Fibroblast of the conjunctiva (primary cell): ENCODE measurements at places on chromosomes 5 and 9.

GRCh38 chr5:181087309-181087708 is 43.7 kb downstream of the OR2V1 start:
- DNase-seq, result no peak

GRCh38 chr9:130899051-130899748 is 2.6 kb upstream of the QRFP start:
- no peak for DNase-seq

DNA sequence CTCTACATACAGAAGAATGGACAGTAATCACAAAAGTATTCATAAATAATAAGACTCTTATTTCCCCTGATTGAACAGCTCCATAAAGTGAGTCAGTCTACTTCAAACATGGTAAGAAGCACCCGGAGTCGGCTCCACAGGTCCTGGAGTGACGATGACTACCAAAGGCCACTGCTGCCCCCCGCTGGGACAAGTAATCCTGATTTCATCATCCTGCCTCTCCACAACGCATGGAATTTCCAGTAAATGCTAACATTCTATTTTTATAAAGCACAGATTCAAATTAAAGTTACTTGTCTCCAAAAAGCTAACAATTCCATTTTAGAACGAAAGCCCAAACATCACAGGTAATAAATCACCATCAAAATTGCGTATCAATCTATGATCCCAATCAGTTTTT is 16.2 kb downstream of the ATPSCKMT start:
- DNase-seq, result peak; percentile 84

DNA sequence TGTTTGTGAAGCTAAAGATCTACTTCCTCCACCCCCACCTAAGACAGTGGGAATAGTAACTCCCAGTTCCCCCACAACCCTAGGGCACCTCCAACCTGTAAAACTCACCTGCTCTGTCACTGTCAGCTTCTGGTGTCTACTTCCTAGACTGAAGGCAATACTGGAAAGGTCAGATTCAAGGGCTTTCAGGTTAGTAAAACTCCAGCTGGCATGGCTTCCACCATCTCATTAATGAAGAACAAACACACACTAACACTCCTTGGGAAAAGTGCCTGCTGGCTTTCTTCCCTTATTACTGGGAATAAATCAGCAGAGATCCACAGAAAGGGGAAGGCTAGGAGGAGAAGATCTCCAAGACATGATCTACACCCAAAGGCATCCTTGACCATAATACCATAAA is 109.9 kb downstream of the TMEM174 start:
- DNase-seq, result no peak

DNA sequence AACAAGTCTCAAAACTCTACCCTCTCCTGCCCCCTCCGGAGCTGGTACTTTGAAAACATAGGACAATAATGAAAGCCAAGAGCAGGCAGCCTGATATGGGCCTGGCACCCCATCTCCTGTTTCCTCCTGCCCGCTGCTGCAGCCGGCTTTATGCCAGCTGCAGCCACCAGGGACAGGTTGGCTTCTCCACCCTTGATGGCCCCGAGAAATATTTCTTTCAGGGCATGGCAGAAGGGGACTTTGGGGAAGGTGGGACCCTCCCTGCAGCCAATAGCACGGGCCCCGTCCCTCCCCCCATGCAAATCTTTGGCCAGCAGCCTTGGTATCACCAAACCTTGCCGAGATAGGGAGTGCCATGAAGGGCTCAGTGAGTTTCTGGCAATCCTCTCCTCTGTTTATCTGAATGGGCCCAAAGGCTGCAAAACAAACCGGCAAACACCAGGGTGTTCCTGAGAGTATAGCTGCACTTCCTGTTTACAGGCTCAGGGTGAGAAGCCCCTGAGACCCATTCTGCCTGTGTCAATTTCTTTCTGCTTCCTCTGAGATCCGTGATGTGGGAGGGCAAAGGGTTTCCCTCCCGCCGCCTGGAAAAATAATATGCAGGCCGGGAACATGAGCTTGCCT is 73.4 kb upstream of the BOD1 start:
- DNase-seq, result no peak
